ENCODE measurements at places on chromosomes 2 and 18.

GRCh38 chr2:24334245-24334633, 26.1 kb downstream of the ITSN2 start:
- no peak for DNase-seq

DNA sequence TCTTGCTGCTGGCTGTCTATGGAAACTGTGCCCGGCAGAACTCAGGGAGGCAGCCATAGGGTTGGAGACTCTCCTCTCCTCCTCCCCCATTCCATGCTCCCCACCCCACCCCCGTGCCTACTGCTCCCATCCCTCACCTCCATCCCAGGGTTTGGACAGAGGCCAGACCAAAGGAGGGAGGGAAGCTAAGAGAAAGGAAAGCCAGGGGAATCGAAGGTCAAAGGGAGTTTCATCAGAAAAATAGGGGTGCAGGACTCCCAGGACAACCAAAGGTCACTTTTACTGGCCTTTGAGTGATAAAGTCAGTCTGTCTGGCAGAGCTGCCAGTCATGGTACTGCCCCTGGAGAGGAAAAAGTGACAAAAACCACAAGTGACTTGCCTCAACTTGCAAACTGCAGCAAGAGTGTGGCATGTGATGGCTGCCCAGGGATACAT, 187.3 kb upstream of the CTAGE1 start:
- DNase-seq, result no peak

DNA sequence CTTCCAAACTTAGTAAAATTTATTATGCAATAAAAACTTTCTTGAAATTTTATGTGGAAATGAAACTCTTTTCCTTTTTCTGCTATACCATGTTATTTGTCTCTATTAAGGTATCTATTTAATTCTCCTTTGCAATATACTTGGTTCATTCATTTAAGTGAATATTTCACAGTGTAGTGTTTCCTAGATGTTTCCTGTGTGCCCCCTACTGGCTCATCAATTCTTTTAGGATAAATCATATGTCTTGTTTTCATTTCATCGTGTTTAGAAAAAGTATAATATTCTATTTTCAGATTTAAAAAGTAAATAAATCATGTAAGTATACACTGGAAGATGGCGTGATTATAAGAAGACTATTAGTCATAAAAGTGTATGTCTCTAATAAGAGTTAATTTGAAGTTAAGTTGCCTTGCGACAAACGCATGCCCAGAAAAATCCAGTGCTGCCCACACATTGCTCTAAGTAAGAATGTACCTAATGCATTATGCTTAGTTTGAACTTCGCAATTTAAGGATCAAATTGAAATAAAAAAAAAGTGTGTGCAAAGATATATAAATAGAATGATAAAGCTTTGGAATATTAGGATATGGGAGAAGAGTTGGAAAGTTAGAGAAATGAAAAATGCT, 525.4 kb downstream of the KCNJ3 start:
- DNase-seq, result no peak

GRCh38 chr2:4221845-4222244, 518.5 kb downstream of the DCDC2C start:
- no peak for DNase-seq

GRCh38 chr2:105915005-105915558, 170.4 kb downstream of the NCK2 start:
- DNase-seq, result no peak

DNA sequence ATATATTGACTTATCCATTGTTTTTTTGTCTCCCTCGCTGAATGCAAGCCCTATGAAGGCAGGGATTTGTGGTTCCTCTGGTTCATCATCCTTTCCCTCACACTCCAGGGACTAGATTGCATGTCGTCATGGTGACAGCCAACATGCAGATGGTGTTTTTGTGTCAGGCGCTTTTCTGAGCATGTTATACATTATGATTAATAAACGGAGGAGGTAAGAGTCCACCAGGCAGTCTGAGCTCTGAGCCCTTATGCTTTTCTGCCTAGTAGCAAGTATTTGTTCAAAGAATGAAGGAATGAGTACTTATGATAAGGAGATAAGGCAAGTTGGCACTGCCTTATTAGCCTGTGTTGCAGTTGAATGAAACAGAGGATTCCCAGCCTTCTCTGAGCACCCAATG, 181.6 kb downstream of the MGAT5 start:
- no peak for DNase-seq

GRCh38 chr18:27954226-27954625, 222.7 kb downstream of the CDH2 start:
- peak; percentile 35 for DNase-seq

- no peak for DNase-seq
Observed at GRCh38 chr2:170213651-170214050, 35.7 kb downstream of the MYO3B start.

- DNase-seq, result no peak
Observed at GRCh38 chr2:136219341-136219740, 101.4 kb upstream of the CXCR4 start.

- no peak for DNase-seq
Observed at GRCh38 chr2:114316532-114317300, 125.7 kb upstream of the DPP10 start.
